ENCODE measurements at places on chromosomes 2 and 18.

- no peak for DNase-seq
These were observed 24.4 kb downstream of the NFE2L2 start for GRCh38 chr2:177239932-177240630.

DNA sequence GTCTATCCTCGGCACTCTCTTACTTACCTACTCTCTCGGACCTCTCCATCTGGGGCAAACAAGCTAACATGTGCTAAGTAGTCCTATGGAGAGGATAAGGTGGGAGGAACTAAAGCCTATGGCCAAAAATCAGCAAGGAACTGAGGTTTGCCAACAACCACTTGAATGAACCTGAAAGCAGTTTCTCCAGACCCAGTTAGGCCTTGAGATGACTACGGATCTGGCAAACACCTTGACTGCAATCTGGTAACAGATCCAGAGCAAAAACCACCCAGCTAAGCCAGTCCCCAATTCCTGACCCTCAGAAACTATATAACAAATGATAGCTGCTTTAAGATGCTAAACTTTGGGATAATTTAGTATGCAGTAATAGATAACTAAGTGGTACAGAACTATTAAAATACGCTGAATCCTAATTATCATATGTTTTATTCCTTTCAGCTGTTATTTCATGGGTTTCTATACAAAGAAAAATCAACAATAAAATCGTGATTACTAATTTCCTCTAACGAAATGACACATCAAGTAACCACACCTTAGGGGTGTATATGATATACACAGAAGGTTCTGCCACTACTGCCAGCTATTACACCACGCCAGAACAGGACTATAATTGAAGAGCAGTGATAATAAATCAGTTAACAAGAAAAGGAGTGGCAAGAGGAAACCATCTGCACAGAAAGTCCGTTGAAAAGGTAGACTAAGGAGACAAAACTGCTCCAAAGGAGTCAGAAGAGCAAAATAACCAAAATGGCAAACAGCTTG lies 3.2 kb downstream of the FARSB start:
- DNase-seq = no peak

DNA sequence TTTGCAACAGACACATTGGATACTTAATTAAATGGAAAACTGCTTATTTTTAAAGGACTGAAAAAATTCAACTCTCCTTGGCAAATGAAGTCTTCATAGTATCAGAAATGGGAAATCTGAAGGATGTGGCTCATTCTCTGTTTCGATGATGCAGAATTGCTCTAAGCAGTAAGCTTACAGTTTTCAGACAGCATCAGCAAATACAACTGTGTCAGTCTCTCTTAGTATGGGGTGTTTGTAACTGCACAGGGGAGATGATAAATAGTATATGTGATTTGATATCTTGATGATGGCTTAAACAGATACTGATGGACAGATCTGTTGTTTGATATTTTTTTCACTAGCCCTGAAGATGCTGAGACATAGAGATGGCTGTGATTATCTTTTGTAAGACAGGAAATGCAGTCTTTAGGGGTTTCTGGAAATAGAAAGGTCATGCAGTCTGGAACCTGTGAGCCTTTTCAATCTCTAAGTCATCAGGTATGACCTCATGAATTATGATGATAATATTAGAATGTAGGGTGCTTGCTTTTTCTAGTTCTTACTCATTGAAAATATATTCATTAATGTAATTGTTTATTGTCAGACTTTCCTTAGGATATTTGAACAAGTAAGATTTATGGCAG lies 84.2 kb downstream of the SLC4A10 start:
- DNase-seq = no peak

DNA sequence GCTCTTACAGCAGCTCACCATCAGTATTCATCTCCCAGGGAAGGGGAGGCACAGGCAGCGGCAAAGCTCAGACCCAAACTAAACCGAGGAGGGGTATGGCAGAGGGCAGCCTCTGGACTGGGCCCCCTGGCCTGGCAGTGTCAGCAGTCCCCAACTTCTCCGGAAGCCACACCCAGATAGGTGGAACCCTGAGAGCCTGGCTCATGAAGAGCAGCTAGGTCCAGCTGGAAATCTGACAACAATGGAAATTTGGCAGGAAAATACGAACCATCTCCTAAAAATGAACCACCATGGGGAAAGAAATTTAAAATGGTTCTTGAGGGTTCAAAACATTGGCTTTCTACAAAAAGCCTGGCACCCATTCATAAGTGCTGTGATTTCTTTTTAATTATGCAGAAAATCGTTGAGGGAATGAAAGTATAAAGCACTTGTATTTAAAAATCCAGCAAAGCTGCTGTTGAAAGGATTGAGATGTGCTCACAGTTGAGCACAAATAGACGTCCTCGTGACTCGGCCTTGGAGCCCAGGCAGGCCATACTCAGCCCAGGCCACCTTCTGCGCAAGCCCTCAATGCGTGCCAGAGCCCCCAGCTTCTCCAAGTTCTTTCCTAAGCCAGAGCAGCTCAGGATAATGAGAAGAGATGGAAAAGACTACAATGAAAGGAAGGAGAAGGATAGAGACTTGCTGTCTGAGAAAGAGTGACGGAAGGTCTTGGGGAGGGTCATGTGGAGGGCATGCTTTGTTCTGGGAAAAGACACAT lies 93.0 kb downstream of the COL6A3 start:
- DNase-seq = no peak

DNA sequence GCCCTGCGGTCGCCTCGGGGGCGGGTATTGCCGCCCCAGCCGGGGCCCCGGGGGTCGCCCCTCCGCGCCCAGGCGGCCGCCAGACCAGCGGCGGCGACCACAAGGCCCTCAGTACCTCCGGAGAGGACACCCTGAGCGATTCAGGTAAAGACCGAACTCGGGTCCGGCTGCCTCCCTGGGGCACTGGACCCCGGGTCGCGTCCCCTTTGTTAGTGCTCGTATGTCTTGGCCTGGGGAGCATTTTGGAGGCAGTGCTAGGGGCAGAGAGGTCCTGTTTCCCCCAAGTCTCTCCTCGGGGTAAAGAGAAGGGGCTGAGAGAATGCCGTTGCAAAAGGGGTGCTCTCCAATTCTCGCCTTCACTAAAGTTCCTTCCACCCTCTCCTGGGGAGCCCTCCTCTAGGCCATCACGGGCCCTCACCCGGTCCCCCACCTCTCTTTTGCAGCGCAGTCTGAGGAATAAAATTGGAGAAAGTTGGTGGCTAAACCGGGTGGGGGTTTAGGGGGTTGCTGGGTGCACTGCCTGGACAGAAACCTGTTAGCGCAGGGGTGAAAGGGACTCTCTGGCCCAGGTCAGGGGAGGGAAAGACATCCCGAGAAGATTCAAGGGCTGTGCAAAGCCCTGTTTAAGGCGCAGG lies 2.5 kb downstream of the MYCN start:
- DNase-seq = no peak

GRCh38 chr2:149527998-149528755 lies 59.4 kb downstream of the MMADHC start:
- no peak for DNase-seq

GRCh38 chr18:963276-963675 lies 58.6 kb downstream of the ADCYAP1 start:
- DNase-seq = no peak

GRCh38 chr2:32825291-32825712 lies 121.5 kb upstream of the LTBP1 start:
- DNase-seq = no peak

DNA sequence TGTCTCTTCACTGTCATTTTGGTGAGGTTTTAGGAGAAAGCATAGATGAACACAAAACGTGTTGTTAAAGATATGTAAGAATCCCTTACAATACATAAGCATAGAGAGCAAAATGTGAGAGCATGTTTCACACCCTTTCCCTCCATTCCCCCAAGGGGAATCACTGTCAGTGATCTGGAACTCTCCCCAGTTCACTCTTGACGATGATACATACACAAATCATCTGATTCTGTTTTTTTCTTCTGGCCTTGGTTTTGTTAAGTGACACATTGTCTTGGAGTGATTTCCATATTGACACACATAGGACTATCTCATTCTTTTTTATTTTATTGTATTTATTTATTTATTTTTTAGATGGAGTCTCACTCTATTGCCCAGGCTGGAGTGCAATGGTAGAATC lies 53.7 kb upstream of the TANC1 start:
- no peak for DNase-seq

GRCh38 chr2:142220901-142221300 lies 90.1 kb upstream of the LRP1B start:
- no peak for DNase-seq

DNA sequence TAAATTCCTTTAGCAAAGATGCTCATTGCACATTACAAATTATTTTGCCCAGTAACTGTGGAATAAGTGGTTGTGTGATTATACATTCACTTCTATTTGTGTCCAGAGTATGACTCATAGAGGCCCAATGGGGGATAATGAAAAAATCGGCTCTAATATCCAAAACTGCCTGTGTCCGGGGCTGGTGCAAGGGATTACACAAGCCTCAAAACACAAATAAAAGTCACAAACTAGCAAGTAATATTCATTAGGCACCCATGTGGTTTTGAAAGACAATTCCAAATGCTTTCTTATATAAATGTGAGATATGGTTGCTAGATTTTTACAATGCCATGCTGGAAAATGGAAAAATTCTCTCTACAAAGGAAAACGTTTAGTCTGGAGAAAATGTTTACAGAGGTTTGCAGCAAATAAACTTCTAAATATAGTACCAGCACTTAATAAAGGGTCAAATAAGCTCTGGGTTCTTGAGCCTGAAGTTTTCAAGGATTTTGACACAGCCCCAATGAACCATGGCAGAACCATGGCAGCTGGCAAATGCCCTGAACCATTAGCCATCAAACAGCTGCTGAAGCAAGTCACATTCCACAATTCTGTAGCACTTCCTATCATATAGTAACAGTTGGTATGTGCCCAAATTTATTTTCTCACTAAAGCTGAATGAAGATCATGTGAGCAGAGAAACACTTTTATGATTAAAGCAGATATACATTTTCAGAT lies 40.5 kb downstream of the IRS1 start:
- no peak for DNase-seq

- DNase-seq = no peak
These were observed 125.6 kb downstream of the GRB14 start for GRCh38 chr2:164495491-164496223.

GRCh38 chr18:24208270-24209035 lies 69.6 kb downstream of the CABYR start:
- DNase-seq = no peak

DNA sequence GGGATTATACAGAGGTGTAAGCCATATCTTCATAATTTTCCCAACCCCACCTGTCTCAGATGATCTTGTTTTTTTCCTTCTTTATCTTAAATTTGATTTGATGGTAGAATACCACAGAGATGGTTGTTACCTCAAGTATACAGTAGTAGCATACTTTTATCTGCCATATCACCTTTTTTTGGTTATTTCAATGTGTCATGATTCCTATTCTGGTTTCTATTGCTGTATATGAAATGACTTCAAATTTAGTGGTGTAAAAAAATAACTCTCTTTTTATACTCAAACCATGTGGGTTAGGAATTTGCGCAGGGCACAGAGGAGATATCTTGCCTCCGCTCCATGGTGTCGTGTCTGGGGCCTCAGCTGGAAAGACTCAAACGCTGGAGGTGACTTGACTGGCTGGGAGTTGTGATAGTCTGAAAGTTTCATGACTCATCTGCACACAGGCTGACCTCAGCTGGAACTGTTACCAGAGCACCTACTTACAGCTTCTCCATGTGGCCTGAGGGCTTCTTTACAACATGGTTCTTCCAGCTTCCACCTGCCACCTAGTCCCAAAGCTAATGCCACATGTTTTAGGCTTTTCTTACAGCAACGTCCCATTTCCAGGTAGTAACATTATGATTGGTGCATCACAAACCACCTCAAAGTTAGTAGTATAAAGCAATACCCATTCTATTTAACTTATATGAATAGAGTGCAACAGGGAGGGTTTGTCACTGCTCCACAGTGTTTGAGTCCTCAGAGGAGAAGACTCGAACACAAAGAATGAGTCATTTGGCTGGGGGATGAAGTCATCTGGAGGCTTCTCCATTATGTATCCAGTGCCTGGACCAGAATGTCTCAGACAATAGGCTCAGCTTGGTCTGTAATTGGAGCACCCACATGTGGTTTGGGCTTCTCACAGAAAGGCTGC lies 82.3 kb upstream of the XPO1 start:
- no peak for DNase-seq
